Brain pericyte (primary cell): ENCODE measurements at places on chromosomes 3 and 15.

DNA sequence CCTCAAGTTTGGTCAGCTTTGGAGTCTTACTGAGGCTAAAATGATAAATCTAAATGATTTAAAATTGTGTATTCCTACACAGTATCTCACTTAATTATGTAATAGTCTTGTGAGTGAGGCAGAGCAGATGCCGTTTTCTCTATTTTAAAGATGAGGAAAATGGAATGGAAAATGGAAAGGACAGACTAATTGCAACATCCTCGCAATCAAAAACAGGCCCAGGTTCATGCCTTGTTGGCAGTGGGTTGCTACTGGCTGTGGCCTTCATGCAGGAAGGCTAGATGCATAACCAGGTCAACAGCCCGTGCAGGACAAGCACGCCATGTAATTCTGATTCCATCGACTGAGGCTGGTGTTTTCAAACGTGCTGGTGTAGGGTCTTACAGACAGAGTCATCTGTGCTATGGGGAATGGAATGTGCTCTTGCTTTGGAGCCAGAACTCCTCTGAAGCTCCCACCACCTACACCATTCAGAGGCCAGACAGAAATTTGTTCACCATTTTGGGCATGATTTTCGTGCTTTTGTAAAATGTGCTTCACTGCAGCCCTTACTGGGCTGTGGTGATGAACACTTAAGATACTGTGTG, 37.9 kb downstream of the MLH1 start:
- DNase-seq = no peak

DNA sequence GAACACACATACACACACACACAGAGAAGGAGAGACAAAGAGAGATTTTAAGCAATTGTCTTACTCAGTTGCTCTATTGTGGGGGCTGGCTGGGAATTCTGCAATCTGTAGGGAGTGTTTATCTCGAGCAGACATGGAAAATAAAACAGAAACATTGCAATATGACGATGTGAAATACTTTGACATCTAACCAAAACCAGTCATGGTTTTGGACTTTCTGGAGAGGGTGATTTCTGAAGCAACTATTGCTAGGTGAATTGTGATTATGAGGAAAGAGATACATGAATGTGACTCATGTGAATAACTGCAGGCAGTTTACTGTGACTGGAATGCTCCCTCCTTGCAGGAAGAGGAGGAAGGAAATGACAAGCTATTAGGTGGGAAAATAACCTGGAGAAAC, 12.3 kb upstream of the PHLDB2 start:
- DNase-seq = no peak

- no peak for DNase-seq
These were observed 83.7 kb upstream of the IL12A start for GRCh38 chr3:159904911-159905310.

- no peak for DNase-seq
These were observed 835.3 kb upstream of the CFAP20DC start for GRCh38 chr3:59885101-59885500.

DNA sequence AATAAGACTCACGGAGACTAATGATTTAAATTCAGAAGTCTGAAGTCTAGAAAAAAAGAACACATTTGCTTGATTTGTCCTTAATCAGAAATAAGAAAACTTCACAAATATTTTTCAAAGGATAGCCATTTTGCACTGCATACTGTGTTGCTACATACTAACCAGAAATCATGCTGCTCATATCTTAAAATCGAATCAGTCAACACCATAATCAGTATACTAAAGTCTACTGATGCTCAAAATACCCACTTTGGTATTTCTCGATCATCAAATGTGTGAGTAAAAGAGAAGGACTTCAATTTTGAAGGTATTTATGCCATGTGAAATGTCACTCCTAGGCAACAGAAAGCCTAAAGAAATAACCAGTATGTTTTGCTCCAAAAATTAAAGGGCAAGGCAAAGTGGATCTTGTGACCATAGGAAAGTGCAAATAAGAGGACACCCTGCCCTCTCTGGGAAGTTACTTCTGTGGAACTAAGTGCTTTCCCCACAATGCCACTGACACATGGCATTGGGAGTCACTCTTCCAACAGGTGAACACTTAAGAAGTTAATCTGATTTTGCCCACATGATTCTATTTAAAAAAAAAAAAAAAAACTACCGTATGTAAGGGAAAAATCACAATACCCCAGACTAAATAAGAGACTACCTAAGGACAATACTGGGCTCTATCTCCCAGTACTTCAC, 2.7 kb downstream of the LRIG1 start:
- DNase-seq = no peak
